Activated CD8-positive, alpha-beta memory T cell treated with anti-CD3 and anti-CD28 coated beads for 1 hour (primary cell): ENCODE measurements at places on chromosomes 7 and 10.

GRCh38 chr7:158448430-158449100 is 139.1 kb downstream of the PTPRN2 start:
- DNase-seq = no peak

- DNase-seq = no peak
Measured at GRCh38 chr10:132832186-132832969, 46.4 kb upstream of the NKX6-2 start.

GRCh38 chr10:73251683-73252444 is 580 bp downstream of the MRPS16 start:
- DNase-seq = no peak

- peak; percentile 24 for DNase-seq
Measured at GRCh38 chr10:6445671-6446316, 134.3 kb downstream of the PRKCQ start.

DNA sequence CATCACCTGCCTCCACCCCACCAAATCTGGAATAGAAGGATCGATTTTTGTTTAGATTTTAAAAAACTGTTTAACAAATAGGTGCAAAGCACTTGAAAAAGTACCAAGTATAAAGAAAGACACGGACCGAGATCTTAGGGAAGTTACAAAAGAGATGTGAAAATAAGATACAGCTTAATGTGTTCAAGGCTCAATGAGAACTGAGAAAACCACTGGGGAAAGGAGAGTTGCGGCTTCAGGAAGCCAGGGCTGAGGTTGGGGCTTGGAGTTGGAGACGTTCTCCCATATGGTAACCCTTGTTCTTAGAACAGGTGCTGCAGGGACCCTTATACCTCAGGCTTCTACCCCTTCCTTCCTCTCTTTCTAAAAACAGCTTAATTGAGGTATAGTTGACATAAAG is 140.2 kb downstream of the FANK1 start:
- no peak for DNase-seq

DNA sequence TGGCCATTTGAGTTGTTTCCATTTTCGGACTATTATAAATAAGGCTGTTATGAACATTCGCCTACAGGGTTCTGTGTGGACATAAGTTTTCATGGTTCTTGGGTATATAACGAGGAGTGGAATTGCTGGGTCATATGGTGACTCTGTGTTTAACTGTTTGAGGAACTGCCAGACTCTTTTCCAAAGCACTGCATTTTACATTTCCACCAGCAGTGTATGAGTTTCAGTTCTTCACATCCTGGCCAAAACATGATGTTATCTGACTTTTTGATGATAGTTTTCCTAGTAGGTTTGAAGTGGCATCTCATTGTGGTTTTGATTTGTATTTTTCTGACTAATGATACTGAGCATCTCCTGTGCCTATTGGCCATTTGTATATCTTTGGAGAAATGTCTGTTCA is 5.4 kb downstream of the SUV39H2 start:
- DNase-seq = no peak

DNA sequence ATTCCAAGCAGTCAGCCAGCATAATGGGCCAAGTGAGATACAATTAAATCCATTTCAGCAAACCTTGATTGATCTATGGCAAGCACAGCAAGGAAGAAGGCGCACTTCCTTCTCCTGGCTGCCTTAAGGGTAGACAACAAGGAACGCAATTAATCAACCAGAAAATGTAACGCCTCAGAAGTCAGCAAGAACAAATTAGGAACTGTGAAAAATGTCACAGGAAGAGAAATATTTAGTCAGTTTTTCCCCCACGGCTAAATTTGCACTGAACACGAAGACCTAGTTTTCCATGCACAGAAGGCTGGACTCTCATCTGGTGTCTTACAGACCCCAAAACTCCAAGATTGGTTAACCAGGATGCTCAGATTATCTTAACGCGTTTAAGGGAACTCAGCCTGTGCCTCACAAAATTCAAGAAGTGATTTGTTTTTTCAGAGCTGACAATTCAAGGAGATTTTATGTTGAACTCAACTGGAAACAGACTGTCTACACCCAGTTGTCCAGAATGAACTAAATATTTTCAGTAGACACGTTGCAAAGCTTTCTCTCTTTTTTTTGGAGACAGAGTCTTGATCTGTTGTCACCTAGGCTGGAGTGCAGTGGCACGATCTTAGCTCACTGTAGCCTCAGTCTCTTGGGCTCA is 14.2 kb downstream of the SNX8 start:
- DNase-seq = no peak
